ENCODE measurements at places on chromosomes 7 and 10. TPM values are rescaled to one million over a fixed set of nuclear protein-coding genes. Genes with fewer than 3 reads are reported as not detected.

GRCh38 chr7:48084727-48085432 is 4.2 kb upstream of the UPP1 start:
- DNase-seq: peak; percentile 98

- no peak for DNase-seq
Observed at GRCh38 chr7:43790006-43790405, 31.5 kb downstream of the BLVRA start.

GRCh38 chr7:120724448-120724847 is 133.5 kb downstream of the TSPAN12 start:
- DNase-seq: no peak

DNA sequence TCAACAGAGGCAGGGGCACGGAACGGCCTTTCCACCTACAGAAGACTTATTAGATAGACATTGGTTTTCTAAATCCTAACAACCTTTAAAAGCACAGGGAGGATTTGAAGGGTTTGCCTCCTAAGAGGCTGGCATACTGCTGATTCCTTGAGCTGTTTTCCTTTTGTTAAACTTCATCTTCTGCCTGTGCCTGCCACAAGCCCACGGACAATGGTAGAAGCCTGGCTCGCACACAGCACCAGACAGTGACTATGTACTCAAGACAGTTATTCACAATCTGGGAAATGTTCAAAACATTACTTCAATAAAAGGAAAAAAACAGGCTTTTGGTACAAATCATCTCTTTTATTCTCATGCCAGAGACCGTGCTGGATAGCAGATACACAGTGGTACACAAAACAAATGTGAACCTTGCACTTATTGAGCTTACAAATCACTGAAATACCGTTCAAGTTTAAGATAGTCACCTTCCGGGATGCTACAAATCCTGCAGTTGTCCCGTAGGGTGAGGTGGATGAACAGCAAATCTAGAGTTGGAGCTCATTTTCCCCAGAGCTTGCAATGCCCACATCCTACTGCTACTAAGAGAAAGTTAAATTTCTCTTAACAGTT is 63.9 kb downstream of the VPS41 start:
- no peak for DNase-seq

GRCh38 chr10:121804460-121804859 is 123.4 kb downstream of the ATE1 start:
- DNase-seq: no peak

- no peak for DNase-seq
Observed at GRCh38 chr10:70312972-70313371, 29.2 kb upstream of the NPFFR1 start.

DNA sequence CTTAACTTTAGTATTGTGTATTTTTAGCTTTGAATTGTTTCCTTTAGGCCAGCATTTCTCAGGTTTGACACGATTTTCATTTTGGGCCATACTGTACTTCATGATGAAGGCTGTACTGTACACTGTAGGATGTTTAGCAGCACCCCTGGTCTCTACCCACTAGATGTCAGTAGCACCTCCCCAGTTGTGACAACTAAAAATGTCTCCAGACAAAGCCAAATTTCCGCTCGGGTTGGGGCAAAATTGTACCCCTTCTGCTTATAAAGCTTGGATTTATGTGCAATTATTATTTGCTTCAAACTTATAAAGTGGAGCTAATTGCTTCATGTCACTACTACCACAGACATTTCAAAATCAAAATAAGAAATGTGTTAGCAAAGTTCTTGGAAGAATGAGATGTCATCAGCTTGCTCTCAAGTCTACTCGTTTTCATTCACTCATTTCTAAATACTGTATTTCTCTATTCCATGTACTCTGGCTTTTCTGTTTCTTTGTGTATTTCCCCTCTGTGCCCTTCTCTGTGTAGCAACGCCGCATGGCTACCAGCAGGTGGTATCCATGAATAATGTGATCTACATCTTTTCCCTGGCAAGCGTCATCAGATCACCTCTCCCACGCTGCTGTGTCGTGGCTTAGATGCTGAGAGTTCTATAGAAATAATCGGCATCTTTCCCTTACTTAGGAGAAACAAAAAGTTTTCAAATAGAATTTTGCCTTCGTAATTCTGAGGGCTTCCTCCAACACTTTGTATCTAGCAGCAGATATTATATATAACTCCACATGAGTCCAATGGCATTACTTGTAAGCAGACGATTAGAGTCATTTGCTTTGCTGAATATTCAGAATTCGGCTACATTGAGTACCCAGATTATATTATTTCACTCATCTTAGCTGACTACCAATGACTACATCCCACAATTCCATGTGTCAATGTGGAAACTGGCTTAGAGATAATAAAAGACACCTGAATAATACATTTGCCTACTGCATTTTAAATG is 47.8 kb upstream of the CALCR start:
- DNase-seq: peak; percentile 18

DNA sequence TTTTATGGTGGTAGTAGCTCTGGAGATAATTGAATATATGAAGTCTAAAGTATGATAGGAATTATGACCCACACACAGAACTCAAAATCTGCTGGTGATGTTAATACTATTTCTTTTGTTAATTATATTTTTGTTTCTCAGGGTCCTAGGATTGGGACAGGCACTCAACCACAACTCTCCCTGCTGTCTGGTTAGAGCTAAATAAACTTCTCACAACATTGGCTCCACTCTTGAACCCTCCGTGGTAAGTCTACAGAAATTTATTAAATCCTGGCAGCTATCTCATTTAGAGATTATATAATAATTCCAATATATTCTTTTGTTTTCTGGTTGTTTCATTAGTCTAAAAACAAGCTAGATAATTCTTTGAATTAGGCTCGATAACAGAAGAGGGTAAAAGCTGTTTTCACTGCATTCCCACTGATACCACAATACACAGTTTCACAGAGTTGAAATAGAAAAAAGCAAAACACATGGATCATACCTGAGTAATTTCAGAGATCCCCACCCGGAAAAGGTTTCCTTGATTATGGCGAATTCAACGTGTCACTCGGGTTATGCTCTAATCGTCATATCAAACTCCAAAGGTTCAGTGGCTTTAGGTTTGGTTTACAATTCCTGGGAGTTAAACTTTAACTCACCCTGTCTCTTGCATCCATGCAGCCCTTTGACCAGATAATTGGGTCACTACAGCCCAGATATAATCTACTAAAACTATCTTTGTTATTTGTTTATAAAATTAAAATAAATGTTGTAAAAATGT is at the start of gene A1CF:
Gene A1CF (minus strand): TSS at position 531 of the 763 bp plus-strand sequence. CDS start 25,687 bp downstream, outside the sequence.
- DNase-seq: no peak

GRCh38 chr7:35386816-35387706 is 133.2 kb upstream of the TBX20 start:
- DNase-seq: no peak

DNA sequence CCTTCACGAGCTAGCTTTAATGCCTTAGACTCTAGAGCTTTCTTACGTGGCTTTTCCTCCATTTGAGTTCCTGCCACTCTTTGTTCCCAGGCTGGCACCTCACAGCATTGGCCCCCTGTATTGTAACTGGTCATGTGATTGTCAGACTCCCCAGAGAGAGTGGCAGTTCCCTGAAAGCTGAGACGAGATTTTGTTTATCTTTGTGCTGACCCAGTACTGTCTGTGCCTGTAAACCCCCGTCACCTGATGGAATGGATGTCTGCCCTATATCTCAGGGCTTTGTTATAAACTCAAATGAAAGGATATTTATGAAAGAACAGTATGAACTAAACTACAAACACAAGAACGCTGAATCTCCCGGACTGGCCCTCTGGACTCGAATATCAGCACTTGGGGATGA is 13.0 kb downstream of the NOBOX start:
- DNase-seq: no peak

Gene AP4M1
- 14.9 TPM for polyA plus RNA-seq

Gene BBIP1
- 10.1 TPM for polyA plus RNA-seq

Gene AKR1C3
- polyA plus RNA-seq: 54.6 TPM

Gene NKX2-3
- polyA plus RNA-seq: not detected
